ENCODE measurements at places on chromosomes 4 and X.

- DNase-seq = no peak
Measured at GRCh38 chrX:42025861-42026260, 102.5 kb upstream of the CASK start.

- no peak for DNase-seq
Measured at GRCh38 chr4:8073206-8073863, 85.3 kb downstream of the ABLIM2 start.

DNA sequence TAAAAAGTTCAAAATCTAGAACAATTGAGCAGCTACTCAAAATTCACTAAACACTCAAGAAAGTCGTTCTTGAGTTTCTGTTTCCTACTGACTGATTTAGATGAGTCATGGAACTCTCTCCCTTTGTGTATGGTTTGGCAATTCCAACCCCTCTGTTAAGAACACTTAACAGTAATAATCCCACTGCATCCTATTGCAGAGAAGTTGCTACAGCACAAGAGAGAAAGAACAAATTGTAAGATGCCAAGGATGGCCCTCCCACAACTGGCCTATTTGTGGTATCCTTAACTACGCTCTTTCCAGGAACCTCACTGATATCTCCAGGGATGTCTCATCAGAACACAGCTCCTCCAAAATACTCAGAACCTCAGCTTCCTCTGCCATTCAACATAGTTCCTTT, 701.8 kb upstream of the TENM3 start:
- DNase-seq = no peak

DNA sequence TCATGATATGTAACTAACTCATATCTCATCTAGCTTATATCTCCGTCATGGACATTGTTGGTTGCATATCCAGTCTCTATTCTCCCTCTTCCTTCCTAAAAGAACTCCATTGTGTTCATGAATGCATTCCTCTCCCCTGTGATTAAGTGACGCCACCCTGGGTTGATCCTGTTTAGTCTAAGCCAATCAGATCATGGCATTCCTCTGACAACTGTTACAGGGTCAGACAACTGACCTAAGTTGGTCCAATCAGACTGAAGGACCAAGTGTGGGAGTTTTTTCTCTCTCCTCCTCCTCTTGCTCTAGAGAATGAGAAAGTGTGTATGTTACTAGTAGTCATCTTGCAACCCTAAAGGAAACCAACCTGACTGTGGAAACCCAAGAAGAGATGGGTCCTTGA, 3.6 kb downstream of the APOO start:
- DNase-seq = no peak

- no peak for DNase-seq
Measured at GRCh38 chr4:148986951-148987350, 544.7 kb upstream of the NR3C2 start.

DNA sequence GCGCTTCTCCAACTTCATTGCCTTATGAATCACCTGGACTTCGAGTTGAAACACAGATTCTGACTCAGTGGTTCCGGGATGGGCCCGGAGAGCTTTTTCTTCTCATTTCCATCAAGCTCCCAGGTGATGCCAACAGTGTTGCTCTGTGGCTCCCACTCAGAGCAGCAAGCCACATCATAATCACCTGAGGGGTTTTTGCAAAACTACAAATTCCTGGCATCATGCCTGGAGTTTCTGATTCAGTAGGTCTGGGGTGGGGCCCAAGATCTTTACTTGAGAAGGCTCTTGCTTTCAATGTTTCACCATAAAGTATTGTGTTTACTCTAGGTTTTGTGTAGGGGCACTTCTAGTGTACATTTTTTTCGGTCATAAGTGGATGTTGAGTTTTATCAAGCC, 7.0 kb downstream of the MTM1 start:
- peak; percentile 39 for DNase-seq

DNA sequence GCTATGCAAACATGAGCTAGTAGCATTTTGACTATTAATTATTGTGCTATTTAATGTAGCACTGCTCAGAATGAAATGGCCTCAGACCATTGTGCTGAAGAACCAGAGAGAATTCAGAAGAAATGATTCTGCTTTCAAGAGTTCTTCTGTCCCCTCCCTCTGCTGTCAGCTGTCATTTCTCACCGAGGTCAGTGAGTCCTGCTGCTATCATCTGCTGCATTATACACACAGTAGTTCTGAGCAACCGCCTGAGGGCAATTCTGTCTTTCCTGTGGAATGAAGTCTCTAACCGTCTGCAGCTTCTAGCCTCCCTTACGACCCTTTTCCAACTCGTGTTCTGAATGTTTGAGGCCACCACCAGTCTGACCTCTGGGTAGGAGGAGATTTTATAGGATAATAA, 249.4 kb downstream of the HNRNPD start:
- no peak for DNase-seq

DNA sequence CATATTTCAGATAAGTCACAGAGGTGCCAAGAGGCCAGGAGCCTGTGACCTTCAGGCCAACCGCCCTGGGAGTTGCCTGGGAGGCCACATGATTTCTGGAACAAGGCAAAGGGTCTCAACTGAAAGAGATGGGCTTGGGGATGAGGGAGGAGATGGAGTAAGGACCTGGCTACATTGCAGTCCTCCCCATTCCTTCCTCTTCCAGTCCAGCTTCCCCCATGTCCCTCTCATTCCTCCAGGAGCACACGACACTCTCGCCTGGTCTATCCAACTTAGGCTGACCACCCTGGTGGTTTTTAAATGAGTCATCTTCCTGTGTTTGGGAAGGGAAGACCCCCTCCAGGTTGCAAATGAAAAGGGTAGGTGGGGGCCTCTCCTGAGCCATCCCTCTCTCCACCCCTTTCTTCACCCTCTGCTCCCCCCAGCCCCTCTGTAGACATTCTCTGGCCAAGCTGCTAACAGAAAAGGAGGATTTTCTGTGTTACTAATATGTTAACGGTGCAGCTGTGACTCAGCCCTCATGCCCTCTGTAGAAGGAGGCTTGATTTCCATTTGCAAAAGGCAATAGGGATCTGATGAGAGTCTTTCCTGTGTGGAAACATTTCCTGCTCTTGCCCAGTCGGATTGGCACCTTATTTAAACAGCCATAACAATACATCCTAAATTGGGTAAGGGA, 79.2 kb downstream of the RTL5 start:
- no peak for DNase-seq

GRCh38 chr4:54709400-54709799, 51.6 kb downstream of the KIT start:
- no peak for DNase-seq

GRCh38 chrX:3026074-3026815, 15.0 kb upstream of the ARSF start:
- no peak for DNase-seq

DNA sequence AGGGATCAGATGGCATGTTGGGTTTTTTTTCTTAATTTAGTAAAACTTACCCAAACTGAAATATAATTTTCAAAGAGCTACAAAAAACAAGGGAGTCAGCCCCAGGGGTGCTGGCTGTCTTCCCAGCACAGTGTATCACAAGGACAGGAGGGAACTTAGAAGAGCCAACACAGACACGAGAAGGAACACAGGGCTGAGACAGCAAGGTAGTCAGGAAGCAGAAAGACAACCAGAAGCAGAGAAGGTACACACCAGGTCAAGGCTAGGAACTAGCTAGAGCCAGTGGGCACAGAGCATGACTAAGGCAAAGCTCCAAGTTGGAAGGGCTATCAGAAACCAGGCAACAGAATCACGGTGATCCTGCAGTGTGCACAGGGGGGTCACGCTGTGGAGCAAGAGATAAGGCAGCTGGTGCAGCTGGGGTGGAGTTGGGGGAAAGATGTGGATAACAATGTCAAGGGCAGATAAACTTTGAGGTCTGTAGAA, 168.7 kb downstream of the NR3C2 start:
- DNase-seq = no peak

- DNase-seq = no peak
Measured at GRCh38 chr4:146835096-146835495, 110.6 kb downstream of the TTC29 start.

DNA sequence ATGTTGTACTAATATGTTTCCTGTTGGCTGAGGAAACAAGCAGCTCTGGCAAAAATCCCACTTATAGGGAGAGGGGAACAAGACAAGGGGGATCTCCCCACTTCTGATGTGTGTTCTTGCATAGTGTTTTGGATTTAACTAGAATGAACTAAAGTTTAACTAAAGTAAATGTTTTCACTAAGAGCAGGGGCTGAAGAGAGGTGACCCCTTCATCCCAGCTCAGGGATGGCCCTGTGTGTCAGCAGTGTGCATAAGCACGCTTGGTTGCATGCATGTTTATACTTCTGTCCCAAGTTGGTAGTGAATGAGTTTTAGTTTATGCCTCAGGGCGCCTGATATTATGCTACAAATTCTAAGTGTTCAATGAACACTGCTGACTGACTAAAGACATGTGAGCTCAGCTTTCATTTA, 169.4 kb downstream of the MGST2 start:
- DNase-seq = no peak

GRCh38 chrX:68748030-68748429, 80.8 kb upstream of the EFNB1 start:
- DNase-seq = no peak

DNA sequence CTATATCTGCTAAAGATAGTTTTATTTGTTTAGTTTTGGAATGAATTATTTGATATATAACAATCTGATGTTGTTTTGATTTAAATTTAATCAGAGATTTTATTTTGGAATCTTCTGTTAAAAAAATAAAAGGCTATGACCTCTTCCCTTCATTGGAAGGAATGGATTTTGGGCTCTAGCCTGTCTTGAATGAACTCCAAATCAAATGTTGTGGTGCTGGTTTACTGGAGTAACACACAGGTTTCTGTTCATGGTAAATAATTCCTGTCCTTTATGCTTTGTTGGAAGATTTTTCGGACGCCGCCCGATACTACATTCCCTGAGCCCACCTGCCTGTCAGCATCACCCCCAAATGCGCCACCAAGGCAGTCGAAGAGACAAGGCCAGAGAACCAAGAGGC, 291.1 kb downstream of the ARHGAP10 start:
- DNase-seq = no peak

- no peak for DNase-seq
Measured at GRCh38 chr4:91764085-91764484, 539.7 kb upstream of the GRID2 start.

- DNase-seq = peak; percentile 33
Measured at GRCh38 chrX:40099055-40099958, 1.5 kb upstream of the BCOR start.

DNA sequence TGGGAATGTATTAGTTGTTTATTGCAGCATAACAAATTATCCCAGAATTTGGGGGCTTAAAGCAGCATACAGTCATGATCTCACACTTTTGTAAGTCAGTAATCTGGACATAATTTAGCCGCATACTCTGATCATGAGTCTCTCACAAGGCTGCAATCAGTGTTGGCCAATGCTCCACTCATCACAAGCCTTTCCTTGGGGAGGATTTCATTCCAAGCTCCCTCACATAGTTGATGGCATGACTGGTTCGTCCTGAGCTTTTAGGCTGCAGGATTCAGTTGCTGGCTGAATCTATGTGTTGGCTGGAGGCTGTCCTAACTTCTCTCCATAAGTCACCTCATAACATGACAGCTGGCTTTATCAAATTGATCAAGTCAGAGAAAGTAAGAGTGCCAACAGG, 1568.6 kb upstream of the PCDH7 start:
- DNase-seq = no peak

DNA sequence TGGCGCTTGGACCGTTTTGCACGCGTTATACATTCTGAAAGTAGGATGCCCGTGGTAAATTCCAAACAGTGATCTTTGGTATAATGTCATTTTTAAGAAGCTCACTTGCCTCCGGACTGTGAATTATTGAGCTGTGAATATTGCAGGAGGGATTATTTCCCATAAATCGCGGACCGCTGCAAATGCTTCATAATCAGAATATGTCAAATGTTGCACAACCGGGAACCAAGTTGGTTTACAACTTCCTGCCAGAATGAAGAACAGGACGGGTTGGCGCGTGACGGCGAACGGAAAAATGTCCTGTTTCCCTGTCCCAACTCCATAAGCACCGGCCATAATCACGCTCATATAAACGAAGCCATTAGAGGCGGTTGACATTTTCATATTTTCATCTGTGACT, 67.6 kb downstream of the SHOX start:
- DNase-seq = no peak

GRCh38 chr4:6728320-6729029, 12.5 kb downstream of the BLOC1S4 start:
- DNase-seq = no peak

DNA sequence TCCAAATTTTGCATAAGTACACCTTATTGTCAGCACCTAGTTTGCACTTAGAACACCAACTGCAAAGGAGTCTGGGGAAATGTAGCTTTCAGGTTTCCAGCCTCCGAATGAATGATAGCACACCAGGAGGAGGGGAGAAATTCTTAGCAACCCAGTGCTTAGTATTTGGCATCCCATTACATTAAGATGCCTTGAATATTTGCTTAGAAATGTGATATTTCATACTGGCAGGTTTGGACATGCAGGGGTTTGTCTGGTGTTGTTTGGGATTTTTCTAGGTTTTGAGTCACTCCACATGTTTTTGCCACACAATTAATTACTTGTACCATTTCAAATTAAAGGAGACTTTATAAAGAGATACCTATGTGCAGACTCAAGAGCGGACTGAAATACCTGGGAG, 60.3 kb upstream of the CAMK2D start:
- DNase-seq = no peak

GRCh38 chr4:54543088-54543795, 114.5 kb upstream of the KIT start:
- no peak for DNase-seq

DNA sequence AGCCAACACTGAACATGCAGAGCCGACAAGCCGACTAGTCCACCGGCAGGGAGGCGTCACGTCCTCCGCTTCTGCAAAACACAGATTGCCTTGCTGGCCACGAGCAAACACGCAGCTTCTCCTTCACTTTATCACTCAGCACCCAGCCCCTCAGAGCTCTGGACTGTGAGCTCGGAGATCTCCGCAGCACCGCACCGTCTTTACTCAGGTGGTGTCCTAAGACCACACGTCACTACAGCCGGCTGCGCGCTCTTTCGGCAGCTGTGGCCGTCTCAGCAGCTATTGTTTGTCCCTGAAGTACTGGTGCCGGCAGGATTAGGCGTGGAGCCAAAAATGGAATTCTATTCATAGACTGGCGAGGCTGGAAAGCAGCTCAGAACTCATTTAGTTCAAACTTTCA, 72.0 kb downstream of the FAT1 start:
- no peak for DNase-seq

DNA sequence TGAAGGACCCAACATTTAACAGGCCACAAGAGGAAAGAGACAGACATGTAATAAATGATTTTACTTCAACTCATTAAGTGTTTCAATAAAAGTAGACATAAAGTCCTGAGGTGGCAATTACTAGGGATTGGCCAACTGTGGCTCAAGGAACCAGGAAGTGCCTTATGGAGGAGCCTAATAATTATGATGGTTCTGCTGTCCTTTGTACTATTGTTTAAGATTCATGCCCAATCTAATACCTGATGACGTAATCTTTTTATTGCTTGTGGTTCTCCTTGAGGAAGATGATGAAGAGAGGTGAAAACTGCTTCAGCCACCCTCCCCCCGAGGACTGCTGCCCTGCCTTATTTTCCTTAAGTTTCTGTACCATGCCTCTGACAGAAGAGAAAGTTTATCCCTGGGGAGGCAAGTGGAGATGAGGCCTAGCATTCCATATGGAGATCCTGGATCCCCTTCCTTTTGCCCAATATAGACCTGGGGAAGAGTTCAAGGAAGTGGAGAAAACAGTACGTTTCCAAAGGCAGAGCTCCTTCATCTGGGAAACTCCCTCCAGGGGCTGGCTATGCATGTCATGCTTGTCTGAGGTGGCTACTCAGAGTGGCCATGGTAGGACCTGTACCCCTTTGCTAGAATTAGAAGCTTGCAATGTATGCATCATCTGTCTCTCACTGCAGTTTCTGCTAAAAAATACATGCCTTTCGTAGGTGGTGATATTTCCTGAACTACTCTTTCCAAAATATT, 56.8 kb upstream of the FAT1 start:
- DNase-seq = no peak

All from activated CD4-positive, alpha-beta T cell treated with anti-CD3 and anti-CD28 coated beads for 1 hour (primary cell).